Psoas muscle (tissue), 8 donors: ENCODE measurements at places on chromosomes 4 and X. TPM values are rescaled to one million over a fixed set of nuclear protein-coding genes. Genes with fewer than 3 reads are reported as not detected.

The FRG2 gene
- not detected for total RNA-seq

The STATH gene
- not detected for total RNA-seq

The C4orf36 gene
- total RNA-seq, result not detected

The FGD1 gene
- total RNA-seq, result 2.1 TPM

The RNF175 gene
- not detected for total RNA-seq

The IQSEC2 gene
- total RNA-seq, result 52.7 TPM

The MND1 gene
- total RNA-seq, result 1.4 TPM

The GABRB1 gene
- total RNA-seq, result not detected

DNA sequence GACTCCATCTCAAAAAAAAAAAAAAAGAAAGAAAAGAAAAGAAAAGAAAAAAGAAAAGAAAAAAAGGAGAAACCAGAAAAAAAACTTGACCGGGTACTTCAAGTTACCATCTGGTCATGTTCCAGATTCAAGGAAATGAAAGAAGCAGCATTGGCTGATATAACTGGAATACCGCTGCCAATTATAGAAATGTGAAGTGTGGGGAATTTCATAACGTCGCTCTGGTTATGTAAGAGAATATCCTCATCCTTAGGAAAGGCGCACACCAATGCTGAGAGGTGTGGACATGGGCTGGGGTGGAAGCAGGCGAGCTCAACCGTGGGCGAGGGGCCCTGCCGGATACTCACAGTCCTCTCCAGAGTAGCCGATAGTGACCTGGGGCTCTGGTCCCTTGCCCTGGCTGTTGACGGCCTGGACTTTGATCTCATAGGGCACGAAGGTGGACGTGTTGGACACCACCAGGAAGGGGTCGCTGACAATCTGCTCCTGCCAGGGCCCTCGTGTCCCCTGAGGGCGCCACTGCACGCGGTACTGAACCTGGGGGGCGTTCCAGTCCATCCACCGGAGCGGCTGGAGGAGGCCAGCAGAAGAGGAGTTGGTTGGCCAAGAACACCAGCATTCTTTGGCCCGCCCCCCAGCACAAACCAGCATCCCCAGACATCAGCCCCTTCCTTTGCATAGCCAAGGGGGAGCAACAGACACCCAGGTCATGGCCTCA, 19.5 kb downstream of the L1CAM start:
- DNase-seq, result no peak

DNA sequence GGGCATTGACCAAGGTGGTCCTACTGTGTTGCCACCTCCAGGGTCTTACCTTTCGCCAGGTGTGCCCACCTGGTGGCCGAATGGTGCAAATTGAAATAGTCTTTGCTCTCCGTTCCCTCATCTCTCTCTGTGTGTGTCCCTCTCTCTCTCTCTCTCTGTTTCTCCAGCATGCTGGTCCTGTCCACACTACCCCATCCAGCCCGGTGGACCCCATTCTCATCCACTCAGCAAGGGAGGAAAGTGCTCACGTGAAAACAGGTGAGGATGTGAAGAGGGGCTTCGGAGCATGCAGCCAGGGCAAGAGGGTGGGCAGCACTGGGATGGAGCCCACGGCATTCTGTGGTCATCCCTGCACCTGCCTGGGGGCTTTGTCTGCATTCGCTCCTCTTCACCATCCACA, 150.1 kb downstream of the CRLF2 start:
- no peak for DNase-seq

DNA sequence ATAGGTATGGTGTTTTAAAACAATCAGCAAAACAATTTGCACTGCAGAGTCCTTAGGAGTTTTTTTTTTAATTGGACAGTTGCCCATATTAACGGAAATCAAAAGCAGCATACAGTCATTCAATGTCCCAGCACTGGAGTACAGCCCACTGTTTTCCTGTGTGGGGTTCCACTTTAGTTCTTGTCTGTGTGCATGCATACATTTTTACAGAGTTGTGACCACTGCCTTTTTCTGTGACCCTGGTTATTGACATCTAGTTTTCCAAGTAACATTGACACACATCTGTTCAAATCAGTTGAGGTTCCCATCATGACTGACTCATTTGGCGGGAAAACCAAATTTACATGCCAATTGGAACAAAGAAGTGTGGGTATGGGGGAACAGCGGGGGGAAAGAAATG, 83.3 kb downstream of the HPRT1 start:
- DNase-seq, result no peak

GRCh38 chr4:101670897-101671296, 119.6 kb upstream of the BANK1 start:
- peak; percentile 54 for DNase-seq

- peak; percentile 9 for DNase-seq
Measured at GRCh38 chr4:1544861-1545281, 138.6 kb upstream of the NKX1-1 start.

DNA sequence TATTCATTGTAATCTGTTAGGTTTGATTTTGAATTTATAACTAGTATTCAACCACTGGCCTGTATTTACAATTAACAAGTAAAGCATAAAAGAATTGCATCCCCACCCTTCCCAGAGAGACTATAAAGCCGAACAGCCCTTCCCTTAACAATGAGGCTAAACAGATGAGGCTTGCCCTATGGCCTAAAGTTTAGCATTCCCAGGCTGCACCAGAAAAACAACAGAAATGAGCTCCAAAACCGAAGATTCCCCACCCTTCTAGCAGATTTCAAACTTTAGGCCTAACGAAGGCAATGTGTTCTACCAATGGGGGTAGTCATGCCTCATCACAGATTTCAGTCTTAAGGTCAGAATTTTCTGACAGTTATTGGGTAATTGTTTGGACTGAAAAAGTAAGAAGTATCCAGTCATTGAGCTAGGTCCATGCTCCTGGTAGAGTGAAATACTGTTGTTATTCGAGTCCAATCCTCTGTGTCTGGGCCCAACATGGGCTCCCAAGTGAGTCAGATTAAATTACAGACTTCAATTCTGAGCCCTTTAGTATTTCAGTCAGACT, 197.6 kb downstream of the ANTXR2 start:
- DNase-seq, result no peak

DNA sequence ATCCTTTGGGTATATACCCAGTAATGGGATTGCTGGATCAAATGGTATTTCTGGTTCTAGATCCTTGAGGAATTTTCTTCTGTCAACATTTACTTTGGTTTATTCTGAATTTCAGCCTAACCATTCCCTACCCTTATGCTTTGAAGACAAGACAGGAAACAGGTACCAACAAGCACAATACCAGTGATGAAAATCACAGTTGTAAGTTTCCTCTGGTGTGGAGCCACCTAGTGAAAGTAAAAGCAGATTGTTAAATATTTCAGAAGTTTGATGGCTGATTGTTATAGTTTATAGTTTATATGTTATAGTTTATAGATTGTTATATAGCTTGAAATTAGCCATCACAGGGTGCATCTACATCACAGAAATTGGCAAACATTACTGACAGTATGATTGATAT, 104.5 kb upstream of the AGA start:
- no peak for DNase-seq

- no peak for DNase-seq
Measured at GRCh38 chrX:23765449-23765848, 17.5 kb upstream of the SAT1 start.

DNA sequence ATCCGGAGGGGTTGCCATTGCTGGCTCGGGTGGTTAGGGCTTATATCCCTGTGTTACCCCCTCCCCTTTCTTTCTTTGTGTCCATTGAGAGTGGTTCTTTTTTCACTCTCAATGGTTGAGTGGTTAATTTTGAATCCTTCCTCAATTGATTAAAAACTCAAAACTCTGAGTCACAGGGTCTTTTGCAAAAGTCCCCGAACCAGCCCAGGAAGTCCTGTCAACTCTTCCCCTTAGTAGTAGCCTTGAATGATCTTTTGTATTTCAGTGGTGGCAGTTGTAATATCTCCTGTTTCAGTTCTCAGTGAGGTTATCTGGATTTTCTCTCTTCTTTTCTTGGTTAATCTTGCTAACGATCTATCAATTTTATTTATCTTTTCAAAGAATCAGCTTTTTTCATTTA, 170.0 kb upstream of the GYPA start:
- DNase-seq, result no peak

DNA sequence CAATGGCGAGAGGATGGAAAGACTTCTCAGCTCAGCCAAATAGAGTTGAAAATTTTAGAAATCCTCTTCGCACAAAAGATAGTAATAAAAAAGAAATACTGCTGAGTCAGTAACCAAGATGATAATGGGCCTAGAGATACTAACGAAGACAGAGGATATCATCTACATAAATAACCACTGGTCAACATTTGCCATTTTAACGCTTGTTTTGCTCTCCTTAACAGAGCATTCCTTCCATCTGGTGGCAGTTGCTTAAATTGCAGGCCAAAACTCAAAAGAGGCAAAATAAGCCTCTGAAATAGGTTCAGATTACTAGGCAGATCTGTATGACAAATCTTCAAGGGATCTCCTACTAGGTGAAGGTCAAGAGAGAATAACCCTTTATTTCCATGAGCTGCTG, 51.7 kb upstream of the MCF2 start:
- DNase-seq, result no peak

DNA sequence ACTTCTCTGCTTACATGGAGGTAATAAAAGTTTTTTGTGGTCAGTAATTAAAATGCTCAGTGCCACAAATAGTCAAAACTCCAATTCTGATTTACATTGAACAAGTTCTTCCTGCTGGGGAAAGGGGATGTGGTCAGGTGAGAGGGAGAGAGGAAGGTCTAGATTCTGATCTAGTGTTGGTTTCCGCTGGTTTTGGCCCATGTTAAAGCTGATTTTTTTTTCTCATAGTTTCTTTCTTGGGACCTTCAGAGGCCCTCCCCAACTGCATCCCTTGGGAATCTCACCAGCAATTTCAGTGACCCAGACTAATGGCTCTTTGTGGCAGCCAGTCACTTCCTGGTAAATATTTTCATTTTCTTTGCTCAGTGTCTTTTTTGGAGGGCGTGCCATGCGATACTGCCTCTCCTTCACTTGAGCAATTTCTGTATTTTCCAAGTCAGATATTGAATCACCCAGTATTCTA, 332.7 kb downstream of the RAPGEF2 start:
- no peak for DNase-seq

DNA sequence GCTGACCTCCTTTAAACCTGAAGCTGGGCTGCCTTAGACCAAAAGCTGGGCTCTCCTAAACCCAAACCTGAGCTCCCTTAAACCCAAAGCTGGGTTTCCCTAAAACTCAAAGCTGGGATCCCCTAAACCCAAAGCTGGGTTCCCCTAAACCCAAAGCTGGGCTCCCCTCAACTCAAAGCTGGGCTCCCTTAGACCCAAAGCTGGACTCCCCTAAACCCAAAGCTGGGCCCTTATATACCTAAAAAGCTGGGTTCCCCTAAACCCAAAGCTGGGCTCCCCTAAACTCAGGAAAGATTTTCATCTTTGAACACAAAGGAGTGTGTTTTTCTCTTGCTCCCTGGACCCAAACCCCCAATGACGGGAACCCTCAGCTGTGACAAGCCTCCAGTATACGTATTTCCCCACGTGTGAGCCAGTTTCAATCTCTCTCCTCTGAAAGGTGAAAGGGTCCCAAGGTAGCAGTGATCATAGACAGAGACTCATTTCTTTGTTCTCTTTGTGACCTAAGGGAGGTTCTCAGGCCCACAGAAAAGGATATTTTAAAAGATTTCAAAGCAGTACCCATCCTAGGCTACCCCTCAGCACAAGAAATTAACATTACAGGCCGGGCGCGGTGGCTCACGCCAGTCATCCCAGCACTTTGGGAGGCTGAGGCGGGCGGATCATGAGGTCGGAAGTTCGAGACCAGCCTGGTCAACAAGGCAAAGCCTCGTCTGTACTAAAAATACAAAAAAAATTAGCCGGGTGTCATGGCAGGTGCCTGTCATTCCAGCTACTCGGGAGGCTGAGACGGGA, 31.3 kb upstream of the ASMTL start:
- DNase-seq, result no peak

DNA sequence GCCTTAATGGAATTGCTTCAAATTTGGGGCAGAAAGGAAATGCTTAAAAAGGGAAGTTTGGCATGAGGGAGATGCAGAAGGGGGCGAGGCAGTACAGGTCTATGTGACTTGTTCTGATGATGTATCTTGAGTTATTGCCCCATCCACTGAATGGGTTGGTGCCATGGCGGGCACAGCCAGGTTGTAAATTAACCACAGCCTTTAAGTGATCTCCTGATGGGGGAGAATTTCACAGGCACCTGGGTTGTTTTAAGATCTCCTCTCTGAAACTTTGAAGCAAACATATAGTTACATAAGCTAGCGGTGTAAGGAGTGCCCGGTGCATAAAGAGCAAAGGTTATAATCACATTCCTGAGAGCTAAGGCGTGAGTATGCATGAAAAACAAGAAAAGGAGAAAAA, 37.0 kb downstream of the NPY5R start:
- DNase-seq, result no peak

- DNase-seq, result peak; percentile 50
Measured at GRCh38 chr4:105414316-105414715, 59.5 kb downstream of the PPA2 start.

DNA sequence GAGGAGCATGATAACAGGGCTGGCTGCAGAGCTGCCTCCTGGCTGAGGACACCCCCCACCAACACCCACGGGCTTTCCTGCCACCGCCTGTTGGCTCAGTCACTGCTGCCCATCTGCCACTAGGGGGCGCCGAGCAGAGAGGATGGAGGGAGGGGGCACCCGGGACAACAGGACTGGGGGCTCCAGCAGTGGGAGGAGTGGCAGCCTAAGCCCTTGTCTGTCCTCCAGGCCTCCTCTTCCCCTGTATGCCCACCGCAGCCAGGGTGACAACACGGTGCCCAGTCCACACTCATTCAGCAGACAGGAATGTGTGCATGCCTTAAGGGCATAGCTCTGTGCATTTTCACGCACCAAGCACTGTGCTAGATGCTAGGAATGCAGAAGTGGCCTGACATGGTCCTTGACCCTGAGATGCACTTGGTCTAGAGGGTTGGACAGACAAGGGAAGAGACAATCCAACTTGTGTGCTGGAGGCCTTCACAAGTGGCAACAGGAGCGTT, 149.9 kb downstream of the AMMECR1 start:
- no peak for DNase-seq

DNA sequence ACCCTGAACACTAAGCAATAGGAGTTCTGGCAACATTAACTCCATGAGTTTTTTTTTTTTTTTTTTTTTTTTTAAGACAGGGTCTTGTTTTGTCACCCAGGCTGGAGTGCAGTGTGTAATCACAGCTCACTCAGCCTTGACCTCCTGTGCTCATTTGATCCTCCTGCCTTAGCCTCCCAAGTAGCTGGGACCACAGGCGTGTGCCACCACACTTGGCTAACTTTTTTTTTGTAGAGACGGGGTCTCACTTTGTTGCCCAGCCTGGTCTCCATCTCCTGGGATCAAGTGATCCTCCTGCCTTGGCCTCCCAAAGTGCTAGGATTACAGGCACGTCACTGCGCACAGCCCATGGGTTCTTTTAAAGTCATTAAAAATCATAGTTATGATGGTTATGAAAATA, 5.1 kb downstream of the RHOH start:
- no peak for DNase-seq

DNA sequence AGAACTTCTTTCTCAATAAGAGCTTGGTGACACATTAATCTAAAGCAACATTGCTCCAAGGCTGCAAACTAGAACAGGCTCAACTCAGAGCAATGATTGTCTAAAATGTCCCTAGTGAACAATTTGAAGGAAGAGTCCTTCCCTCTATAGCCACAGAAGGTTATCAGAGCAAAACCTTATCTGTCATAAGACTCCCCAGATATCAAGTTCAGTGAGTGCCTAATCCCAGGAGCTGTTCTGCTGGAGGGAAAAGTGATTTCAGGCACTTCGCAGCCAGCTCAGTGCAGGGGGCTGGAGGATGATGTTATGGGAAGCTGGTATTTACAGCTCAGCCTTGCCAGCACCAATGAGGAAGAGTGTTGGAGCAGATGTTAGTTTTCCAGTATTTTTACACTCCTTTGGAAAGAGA, 497.5 kb downstream of the INPP4B start:
- no peak for DNase-seq

- no peak for DNase-seq
Measured at GRCh38 chrX:15310117-15310516, 5.3 kb downstream of the ASB11 start.
